ENCODE measurements at places on chromosomes 11 and 22.

- H3K4me3 ChIP-seq = no peak overlapping the region
- H3K36me3 ChIP-seq = no peaks in the 10 kb centered on the region
- peaks cover 20% of the 10 kb centered on the region for H3K4me1 ChIP-seq
- no peak overlapping the region for H3K27ac ChIP-seq
Observed at GRCh38 chr11:47946682-47947559, 33.4 kb upstream of the PTPRJ start.

DNA sequence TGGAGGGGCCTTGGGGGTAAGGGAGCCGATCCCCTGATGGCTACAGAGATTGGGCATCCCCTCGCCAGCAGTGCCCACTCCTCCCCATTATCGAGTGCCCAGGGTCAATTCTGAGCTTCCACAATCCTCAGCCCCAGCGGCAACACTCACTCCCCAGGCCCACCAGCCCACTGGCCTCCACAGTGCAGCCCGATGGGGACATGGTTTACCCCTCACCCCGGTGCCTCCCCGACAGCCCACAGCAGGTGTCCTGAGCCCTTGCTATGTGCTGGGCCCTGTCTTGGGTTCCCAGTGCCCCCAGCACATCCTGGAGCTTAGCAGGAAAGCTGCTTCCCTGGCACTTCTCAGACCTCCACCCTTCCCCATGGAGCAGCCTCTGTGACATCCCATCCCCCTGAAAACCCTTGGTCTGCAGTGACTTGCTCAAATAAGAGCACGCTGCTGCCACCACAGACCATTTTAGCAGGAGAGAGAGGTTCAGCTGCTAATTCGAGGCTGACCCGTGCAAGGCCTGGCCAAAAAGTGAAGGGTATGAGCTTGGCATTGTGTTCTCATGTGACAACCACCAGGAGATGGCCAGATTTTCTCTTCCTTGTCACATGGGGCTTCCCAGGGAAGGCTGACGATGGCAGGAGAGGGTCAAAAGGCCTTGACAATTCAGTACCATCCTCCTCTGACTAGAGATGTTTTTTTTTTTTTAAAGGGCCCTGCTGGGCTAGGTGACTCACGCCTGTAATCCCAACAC lies 23.6 kb downstream of the KCNJ4 start:
- no peak for DNase-seq
- peaks cover 6% of the 10 kb centered on the region for H3K27me3 ChIP-seq
- no peak overlapping the region for H3K27ac ChIP-seq
- no peaks in the 10 kb centered on the region for H3K36me3 ChIP-seq
- no peaks in the 10 kb centered on the region for H3K4me1 ChIP-seq

- DNase-seq = no peak
- no peak overlapping the region for H3K4me3 ChIP-seq
- no peaks in the 10 kb centered on the region for H3K36me3 ChIP-seq
- peaks cover 11% of the 10 kb centered on the region for H3K27me3 ChIP-seq
Observed at GRCh38 chr11:117662255-117662654, 134.8 kb downstream of the DSCAML1 start.

GRCh38 chr22:49368221-49368975 lies 459.3 kb downstream of the BRD1 start:
- peak overlapping the region; percentile 9 for H3K4me3 ChIP-seq
- H3K27me3 ChIP-seq = peaks cover 64% of the 10 kb centered on the region
- DNase-seq = no peak
- H3K4me1 ChIP-seq = no peaks in the 10 kb centered on the region
- no peak overlapping the region for H3K27ac ChIP-seq
- H3K36me3 ChIP-seq = no peaks in the 10 kb centered on the region

- no peak overlapping the region for H3K4me3 ChIP-seq
- H3K4me1 ChIP-seq = no peaks in the 10 kb centered on the region
- no peaks in the 10 kb centered on the region for H3K36me3 ChIP-seq
- H3K27ac ChIP-seq = no peak overlapping the region
- H3K27me3 ChIP-seq = peaks cover 36% of the 10 kb centered on the region
Observed at GRCh38 chr22:47367993-47368945, 605.8 kb downstream of the TBC1D22A start.

GRCh38 chr11:130467116-130467900 lies 18.9 kb downstream of the ADAMTS15 start:
- no peaks in the 10 kb centered on the region for H3K4me1 ChIP-seq
- H3K27ac ChIP-seq = no peak overlapping the region
- H3K36me3 ChIP-seq = peaks cover 22% of the 10 kb centered on the region
- no peak overlapping the region for H3K4me3 ChIP-seq

- no peak overlapping the region for H3K4me3 ChIP-seq
- H3K27me3 ChIP-seq = peaks cover 4% of the 10 kb centered on the region
- no peak overlapping the region for H3K27ac ChIP-seq
Observed at GRCh38 chr11:112852143-112852866, 108.9 kb upstream of the NCAM1 start.

Measured in suprapubic skin (tissue), 4 donors.